CD4-positive, alpha-beta memory T cell (primary cell): ENCODE measurements at places on chromosomes 7 and 10.

DNA sequence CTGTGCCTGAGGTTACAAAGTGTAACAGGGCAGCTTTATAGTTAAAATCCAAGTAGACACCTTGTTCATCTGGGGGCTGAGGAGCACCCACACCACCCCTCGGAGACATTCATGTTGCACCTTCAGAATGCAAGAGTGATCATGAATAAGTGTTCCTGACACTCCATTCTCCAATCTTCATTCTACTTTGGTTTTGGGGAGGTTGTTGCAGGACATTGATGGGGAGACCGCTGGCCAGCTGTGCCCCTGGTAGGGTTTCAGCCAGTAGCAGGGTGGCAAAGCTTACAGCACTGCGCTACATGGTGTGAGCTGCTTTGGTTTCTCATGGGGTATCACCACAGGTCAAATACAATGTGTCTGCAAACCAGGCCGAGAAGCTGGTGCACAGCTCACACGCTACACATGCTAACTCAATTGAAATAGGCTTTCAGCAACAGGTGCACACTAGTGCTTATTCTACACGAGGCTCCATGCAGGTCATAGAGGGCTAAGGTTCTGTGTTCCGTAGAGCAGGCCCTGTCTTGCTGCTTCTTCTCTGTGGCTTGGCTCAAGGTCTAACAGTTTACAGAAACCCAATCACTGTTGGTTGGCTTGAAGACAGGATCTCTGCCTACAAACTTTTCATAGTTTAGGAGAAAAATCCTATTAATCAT is 317.4 kb upstream of the ZNF32 start:
- no peak for DNase-seq

DNA sequence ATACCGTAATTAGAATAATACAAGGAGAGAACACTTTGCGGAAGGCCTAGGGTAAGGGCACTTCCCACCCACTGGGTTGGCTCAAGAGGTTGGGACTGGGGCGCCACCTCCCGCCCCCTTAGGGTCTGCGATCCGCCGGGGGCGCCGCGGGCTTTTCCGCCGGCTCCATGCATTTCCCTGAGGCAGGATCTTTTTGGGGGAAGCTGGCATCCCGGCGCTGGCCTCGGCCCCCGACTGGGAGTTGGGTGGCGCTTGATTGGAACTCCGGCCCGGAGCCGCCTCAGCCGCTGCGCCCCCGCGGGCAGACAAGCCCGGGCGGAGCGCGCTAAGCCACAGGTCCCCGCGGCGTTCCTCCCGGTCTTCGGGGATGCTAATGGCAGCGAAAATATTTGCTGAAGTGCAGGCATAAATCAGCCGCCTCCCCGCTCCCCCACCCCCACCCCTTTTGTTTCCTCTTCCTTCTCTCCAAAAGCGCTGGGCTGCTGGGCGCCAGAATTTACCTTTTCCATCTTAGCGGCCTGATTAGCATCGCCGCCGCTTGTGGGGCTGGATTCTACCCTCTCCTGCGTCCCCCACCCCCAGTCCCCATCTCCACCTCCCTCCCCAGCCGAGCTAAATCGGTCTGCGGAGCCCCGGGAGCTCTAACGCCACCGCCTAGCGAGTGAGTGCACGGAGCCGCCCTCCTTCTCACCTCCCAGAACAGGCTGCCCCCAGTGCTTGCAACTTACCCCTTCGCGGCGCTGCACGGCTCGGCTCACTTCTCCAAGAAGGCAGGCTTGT is 5.1 kb downstream of the UNC5B start:
- DNase-seq: no peak

DNA sequence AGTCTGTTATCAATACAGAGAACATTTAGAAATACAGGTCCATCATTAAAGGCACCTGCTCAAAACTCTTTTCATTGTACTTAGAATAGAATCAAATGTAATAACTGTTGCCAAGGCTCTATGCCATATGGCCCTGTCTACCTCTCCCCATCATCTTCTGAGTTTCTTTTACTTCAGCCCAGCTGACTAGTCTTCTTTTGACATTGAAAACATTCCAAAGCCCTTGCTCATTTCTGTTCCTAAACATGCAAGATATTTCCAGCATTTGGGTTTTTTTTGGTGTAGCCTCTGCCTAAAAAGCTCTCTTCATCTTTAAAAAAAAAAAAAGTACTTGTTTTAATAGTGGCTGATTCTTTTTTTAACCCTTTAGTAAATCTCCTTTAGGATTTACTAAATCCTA is 165.5 kb upstream of the SMIM30 start:
- DNase-seq: no peak

- DNase-seq: no peak
Measured at GRCh38 chr10:22713853-22714478, 412 bp downstream of the PIP4K2A start.

DNA sequence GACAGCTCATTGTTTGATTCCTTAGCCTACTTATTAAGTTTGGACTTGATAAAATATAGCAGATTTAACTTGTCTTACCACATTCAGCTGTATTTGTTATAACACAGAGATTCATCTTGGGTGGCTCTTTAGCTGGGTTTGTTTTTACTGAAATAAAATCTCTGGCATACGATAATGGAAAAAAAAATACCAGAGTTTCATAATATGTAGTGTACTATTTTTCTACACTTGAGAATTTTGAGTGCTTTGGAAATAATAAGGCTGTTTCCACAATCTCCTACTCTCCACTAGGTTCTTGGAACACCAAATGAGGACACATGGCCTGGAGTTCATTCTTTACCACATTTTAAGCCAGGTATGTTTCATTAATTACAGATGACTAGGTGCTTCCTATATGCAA is 218.6 kb upstream of the FZD1 start:
- no peak for DNase-seq

- DNase-seq: no peak
Measured at GRCh38 chr7:157981778-157982177, 605.8 kb downstream of the PTPRN2 start.

GRCh38 chr7:96246919-96247318 is 75.0 kb downstream of the SLC25A13 start:
- no peak for DNase-seq

GRCh38 chr10:32556783-32557395 is 110.9 kb downstream of the CCDC7 start:
- no peak for DNase-seq

DNA sequence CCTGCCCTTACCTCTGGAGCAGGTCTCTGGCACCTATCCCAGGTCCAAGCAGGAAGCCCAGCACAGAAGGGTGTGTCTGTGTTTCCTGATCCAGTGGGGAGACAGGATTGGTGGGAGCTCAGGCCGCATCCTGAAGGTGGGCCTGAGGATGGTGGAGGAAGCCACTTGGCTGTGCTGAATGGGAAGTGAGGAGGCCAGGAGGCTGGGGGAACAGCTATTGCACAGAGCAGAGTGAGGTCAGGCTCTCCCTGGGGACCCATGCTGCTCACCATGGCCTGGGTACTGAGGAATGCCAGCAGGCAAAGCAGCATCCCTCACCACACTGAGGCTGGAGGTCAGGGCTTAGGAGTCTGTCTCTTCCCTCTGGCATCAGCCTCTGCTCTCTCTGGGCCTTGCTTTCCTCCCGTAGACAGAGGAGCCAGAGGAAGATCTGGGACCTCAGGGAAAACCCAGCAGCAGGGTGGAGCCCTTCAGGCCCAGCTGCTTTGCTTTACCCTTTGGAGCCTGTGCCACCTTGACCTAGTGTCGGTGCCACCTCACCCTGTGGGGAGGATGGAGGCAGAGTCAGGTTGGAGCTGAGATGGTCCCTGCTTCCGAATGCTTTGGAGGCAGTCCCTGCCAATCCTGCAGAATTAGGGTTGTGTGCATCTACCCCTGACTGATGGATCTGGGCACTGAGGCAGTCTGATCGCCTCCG is 39.0 kb downstream of the CDH23 start:
- no peak for DNase-seq

DNA sequence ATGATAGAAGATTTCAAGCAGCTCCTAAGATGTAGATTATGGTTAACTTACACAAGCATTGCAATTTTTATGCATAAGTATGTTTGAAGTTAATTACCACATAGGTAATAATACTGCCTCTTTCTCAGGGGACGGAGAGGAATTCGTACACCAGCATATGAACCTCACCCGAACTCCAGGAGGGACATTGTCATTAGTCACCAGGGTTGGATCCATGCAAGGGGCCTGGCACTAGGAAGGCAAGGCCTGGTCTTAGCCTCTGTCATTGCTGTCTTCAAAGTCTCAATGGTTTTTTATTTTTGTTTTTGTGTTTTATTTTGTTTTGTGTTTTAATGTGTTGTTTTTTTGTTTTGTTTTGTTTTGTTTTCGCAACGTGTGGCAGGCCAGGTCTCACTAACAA is 145.6 kb upstream of the PPP2R2D start:
- DNase-seq: no peak

- DNase-seq: no peak
Measured at GRCh38 chr7:47501406-47501805, 80.5 kb downstream of the TNS3 start.

- DNase-seq: no peak
Measured at GRCh38 chr7:123929655-123930054, 4.6 kb downstream of the SPAM1 start.

GRCh38 chr7:24718977-24719491 is 38.2 kb downstream of the GSDME start:
- no peak for DNase-seq

DNA sequence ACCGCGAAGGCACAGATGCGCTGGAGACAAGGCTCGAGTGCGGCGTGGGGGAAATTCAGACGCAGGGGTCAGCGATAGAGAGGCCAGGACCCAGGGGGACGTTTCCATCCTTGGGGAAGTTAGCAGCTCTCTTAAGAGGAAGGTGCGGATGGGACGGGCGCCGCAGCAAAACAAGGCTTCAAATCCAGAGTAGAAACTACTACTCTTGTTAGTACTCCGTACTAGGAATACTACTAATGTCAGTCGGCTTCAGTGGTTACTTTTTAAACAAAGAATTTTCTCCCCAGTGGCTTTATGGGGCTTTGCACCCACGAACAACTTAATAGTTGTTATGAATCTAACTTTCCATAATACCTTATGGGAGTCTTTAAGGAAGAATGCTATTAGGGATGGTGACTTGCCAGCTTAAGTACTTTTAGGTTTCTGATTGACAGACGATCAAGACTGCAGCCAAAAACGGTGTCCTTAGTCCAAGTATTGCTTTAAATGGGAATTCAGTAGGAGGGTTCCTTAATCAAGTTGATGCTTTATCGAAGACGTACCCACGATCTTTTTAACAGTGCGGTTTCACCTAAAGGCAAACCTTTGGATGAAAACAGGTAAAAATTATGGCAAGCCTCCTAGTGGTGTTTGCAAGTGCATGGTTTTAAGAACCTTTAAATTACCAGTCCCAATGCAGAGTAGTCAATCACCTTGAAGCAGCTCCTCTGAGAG is 812 bp upstream of the IDE start:
- DNase-seq: no peak

DNA sequence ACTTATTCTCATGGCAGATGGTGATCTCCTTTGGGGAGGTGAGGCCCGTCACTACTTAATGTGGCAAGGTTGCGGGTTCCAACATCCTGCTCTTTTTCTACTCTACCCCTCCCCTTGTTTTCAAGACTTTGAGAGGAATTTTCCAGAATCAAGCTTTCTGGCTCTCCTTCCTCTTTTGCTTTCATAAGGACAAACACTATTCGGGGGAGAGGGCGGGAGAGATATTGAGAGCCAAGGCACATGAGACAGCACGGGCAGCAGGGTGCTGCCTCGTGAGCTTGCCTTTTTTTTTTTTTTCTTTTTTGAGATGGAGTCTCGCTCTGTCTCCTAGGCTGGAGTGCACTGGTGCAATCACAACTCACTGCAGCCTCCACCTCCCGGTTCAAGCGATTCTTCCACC is 6.9 kb upstream of the PFKFB3 start:
- DNase-seq: no peak

- no peak for DNase-seq
Measured at GRCh38 chr7:15113752-15114151, 211.2 kb upstream of the DGKB start.

- DNase-seq: no peak
Measured at GRCh38 chr10:13939391-13939790, 352.6 kb downstream of the PRPF18 start.

GRCh38 chr7:96212474-96212873 is 109.4 kb downstream of the SLC25A13 start:
- DNase-seq: no peak

DNA sequence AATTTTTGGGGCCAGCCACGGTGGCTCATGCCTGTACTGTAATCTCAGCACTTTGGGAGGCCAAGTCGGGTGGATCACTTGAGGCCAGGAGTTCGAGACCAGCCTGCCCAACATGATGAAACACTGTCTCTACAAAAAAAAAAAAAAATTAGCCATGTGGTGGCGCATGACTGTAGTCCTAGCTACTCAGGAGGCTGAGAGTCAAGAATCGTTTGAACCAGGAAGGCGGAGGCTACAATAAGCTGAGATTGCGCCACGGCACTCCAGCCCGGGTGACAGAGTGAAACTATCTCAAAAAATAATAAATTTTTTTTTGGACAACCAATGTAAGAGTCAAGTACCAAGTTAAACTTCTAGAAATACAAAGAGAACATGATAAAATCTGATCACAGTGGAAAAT is 164.6 kb downstream of the AVL9 start:
- DNase-seq: no peak

GRCh38 chr7:102404005-102404861 is 8.1 kb downstream of the PRKRIP1 start:
- peak; percentile 65 for DNase-seq

DNA sequence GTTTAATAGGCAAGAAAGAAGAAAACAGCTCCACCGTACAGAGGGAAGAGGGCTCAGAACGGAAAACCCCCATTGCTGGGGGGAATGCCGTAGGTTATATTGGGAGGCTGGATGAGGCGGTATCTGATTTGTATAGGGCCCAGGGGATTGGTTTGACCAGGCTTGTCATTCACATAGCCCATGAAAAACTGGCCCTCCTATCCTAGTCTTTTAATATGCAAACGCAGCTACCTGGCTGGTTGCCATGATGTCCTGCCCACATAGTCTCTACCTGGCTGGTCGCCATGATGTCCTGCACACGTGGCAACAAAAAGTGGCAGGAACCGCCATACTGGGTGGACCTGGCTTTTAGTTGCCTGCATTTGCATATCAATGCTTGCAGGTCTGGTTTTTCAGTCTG is 84.7 kb downstream of the AUTS2 start:
- no peak for DNase-seq

DNA sequence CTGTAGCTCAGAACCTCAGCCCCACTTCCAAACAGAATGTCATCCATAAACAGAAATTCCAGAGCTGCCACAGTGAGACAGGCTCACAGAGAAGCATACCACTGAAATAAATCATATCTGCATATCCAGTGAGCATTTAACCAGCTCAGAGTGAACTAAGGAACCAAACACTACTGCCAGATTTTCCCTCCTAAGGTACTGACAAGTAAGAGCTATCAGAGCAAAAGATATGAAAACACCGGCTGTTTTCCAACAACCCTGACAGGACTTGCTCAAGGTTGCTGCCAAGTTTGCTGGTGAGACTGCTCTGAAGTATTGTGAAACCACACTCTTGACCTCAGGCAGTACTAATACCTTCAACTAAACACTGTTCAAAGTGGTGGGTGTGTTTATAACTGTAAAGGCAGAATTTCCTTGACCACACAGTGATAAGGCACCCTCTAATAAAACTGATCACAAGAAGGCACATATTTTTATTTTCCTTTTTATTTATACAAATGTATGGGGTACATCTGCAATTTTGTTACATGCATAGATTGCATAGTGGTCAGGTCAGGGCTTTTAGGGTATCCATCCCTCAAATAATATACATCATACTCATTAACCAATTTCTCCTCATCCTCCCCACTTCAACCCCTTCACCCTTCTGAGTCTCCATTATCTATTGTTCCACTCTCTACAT is 18.3 kb downstream of the SGMS1 start:
- no peak for DNase-seq
